ENCODE measurements at places on chromosomes 4 and X.

- DNase-seq: no peak
Observed at GRCh38 chr4:38210396-38211114, 250.4 kb downstream of the PTTG2 start.

DNA sequence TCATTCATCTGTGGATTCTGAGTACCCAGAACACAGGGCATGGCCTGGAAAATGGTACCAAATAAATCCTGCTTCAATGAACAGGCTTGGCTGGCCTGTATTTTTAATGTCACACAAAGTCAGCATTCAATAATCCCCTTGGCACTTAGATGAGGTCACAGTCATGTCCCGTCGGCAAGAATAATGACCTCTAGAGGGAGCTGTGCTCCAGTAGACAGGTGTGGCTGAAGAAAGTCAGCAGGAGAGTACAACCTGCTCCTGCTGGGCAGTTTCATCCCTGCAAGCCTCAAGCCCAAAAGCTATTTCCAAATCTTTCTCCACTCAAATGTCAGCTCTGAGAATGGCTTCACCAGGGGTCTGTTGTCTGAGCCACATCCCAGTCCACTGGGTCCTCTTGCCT lies 404.0 kb upstream of the F9 start:
- DNase-seq: peak; percentile 1

GRCh38 chr4:99205153-99205979 lies 13.7 kb downstream of the ADH6 start:
- no peak for DNase-seq

- DNase-seq: no peak
Observed at GRCh38 chrX:1401611-1402430, 9.9 kb upstream of the SLC25A6 start.

- DNase-seq: no peak
Observed at GRCh38 chr4:11494232-11494631, 65.5 kb upstream of the HS3ST1 start.

DNA sequence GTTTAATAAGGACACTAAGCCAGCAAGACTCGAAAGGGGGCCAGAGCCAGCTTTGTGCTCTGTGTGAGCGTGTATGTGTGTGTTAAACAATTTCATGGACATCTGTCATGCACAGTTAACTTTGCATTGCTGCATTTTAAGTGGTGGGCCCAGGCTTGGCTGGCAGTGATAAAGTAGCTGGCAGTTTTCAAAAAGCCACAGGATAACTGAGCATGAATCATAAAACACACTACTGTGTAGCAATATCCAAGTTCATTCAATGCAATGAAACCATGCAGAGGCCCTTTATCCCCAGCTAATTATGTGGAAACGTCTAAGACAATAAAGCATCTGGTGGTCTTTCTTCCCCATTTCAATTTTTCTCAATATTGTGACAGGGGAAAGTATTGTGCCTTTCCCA lies 132.9 kb downstream of the NKX6-1 start:
- no peak for DNase-seq

GRCh38 chr4:89733946-89734345 lies 103.0 kb downstream of the SNCA start:
- no peak for DNase-seq

DNA sequence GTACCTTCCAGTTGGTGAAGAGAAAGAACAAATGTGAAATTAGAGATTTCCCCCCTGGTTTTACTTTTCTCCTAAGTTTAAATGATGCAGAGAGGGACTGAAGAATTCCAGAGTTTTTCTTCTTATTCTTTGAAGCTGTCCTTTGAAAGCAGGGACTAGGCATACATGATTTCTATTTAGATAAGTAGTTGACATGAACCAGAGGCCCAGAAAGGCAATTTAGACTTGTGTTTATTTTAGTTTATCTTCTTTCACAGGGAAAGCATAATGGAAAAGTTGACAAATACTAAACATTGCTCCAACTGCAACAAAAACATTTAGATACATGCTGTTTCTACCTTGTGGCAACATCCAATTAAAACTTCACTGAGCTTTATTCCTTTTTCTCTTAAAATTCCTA lies 32.0 kb downstream of the PTPN13 start:
- no peak for DNase-seq
